ENCODE measurements at places on chromosomes 2 and 18. TPM values are rescaled to one million over a fixed set of nuclear protein-coding genes. Genes with fewer than 3 reads are reported as not detected.

GRCh38 chr2:45567974-45568789 lies 42.9 kb downstream of the SRBD1 start:
- DNase-seq, result peak; percentile 28

GRCh38 chr2:43897492-43897891 lies 58.7 kb downstream of the ABCG8 start:
- DNase-seq, result no peak

The EFR3B gene
- total RNA-seq, result 0.51 TPM

- peak; percentile 50 for DNase-seq
Observed at GRCh38 chr2:62201307-62201706, 5.4 kb downstream of the B3GNT2 start.

The MAL gene
- not detected for total RNA-seq

The POTEC gene
- total RNA-seq, result not detected

The TMEM200C gene
- 0.17 TPM for total RNA-seq

The GALR1 gene
- total RNA-seq, result not detected

GRCh38 chr18:36302676-36303075 lies 5.2 kb downstream of the FHOD3 start:
- no peak for DNase-seq

GRCh38 chr2:200367155-200367554 lies 60.7 kb downstream of the SPATS2L start:
- DNase-seq, result peak; percentile 87

GRCh38 chr18:41126541-41127235 lies 828.3 kb upstream of the PIK3C3 start:
- peak; percentile 56 for DNase-seq

The SERPINB13 gene
- total RNA-seq, result not detected
